ENCODE measurements at places on chromosomes 7 and 10.
A peak's percentile ranks its signal among the peaks of the same experiment; 100 is the strongest.

DNA sequence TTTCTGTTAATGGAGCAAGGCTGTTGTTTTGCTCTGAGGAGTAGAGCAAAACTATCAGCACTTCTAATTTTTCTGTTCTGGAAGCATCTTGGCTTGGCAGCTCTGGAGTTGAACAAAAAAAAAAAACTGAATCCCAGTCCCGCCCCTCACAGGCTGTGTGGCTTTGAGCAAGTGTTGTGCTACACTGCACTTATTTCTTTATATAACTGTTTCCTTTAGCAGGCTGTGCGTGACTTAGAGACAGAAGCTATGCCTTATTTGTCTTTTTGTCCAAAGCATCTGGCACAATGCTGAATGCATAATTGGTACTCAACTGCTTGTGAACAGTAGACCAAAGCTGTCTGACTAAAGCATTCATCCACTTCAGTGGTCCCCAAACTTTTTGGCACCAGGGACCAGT, 96.1 kb downstream of the AMPH start:
- no peak for DNase-seq

GRCh38 chr10:10959666-10960065, 58.0 kb upstream of the CELF2 start:
- DNase-seq, result no peak

DNA sequence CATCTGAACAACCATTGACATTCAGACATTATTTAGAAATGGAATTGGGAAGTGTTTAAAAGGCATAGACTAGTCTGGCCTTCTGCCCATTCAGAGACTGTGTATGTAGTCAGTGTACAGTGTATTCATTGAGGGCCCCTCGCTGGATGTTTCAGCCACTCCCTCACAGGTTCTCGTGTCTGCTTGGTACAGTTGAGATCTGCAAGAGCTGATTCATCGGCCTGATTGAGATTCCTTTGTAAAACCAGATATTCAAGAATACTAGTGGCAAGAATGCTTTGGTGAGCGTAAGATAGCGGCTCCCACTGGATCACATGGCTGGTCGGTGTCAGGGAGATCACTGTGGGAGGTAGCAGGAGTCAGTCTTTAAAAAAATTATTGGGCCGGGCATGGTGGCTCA, 119.5 kb downstream of the TCF7L2 start:
- DNase-seq, result no peak

- no peak for DNase-seq
Observed at GRCh38 chr10:82934947-82935346, 1060.0 kb downstream of the NRG3 start.

GRCh38 chr7:36682102-36682501, 42.2 kb downstream of the AOAH start:
- DNase-seq, result no peak

DNA sequence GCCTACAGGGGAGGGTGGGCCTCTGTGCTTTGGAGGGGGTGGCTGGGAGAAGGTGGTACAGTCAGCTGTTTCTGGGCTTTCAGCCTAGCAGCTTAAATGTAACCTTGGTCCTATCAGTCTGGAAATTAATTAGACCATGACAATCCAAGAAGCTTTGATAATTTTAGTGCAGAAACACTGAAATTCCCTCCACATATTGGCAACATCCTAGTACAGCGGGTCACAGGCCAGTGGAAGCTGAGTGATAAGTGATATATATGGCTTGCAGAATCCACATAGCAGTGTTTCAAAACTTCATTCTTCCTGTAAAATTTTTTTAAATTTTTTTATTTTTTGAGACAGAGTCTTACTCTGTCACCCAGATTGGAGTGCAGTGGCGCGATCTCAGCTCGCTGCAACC, 212.6 kb downstream of the TYW1 start:
- DNase-seq, result no peak

DNA sequence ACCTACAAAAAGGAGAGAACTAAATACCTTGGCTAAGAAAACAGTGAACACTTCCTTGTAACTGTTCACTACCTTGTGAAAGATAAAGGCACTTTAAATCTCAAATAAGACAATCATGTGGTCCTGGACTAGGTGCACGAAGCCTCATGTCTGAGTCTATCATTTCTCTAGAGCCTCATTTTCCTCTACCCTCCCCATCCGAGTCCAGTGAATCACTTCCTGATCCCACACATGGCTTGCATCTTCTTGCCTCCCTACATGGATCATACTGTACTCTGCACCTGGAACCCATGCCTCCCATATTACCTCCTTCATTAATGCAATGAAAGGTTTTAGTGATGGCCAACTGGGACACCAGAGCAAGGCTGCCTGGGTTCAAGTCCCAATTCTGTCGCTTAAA, 34.5 kb downstream of the SNX10 start:
- DNase-seq, result no peak

DNA sequence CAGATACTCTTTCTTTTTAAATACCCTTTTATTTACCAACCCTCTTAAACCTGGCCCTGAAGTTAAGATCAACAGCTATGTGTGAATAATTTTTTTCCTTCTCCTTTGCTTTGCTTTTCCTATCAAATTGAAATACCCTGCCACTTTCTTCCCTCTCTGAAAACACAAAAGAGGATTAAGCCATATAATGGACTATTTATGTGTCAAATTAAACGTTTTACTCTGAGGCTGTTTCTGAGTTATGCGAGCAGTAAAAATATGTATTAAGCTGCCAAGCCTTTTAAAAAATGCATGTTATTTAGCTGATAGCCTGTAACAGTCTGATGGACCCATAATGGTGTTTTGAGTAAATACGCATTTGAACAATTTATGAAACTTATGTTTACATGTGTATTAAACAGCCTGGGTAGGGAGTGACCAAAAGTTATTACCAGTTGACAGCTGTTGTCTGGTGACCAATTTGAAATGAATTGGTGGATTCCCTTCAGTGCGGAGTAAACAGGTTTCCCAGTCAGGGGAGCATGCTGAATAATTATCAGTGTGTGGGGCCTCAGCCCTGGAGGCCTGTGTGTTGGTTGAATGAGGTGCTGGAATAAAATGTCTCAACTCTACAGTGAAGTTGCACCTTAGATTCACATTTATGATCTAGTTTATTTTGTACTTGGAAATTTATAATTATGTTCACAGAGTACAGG, 89.6 kb downstream of the AUTS2 start:
- no peak for DNase-seq

GRCh38 chr10:35462491-35462934, 126.2 kb downstream of the CCNY start:
- no peak for DNase-seq

DNA sequence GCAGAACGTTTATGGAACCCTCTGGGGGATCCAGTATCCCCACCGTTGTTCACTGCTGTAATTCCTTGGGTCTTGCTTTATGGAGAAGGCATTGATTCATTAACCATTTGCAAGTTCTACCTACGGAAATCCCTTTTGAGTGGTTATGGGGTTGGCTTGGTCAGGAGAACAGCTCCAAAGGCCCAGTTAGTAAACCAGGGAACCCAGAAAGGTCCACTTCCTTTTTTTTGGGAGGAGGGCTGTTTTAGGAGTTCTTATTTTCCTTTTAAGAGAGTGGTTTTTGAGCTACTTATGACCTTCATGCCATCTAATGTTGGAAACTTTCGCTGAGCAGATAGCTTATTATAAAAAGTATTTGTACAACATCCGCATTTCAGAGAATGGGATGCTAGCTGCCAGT, 1.3 kb downstream of the POR start:
- DNase-seq, result no peak

DNA sequence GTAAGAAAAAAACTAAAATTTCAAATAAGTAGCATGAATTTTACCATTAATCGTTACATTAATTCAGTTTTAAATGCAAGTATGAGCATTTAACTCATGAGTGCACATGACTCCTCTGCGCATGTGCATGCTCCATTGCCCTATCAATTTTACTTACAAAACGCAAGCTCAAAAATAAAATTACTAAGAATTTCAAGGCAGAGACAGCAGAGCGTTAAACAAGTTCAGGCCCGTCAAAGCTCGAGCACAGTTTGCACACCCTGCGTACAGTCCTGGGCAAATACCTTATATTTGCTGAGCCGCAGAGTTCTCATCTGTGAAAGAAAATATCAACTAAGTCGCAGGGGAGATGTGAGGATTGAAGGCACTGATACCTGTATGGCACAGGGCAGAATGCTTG, 373.6 kb downstream of the BBS9 start:
- DNase-seq, result no peak

- no peak for DNase-seq
Observed at GRCh38 chr10:72108830-72109635, 20.7 kb upstream of the SPOCK2 start.

- DNase-seq, result no peak
Observed at GRCh38 chr7:10237306-10237705, 736.4 kb upstream of the PHF14 start.

GRCh38 chr10:128990986-128991385, 476.1 kb upstream of the MGMT start:
- no peak for DNase-seq

GRCh38 chr10:126109893-126110292, 213.5 kb downstream of the FANK1 start:
- no peak for DNase-seq

- peak; percentile 20 for DNase-seq
Observed at GRCh38 chr10:31320550-31321211, 1.7 kb downstream of the ZEB1 start.

DNA sequence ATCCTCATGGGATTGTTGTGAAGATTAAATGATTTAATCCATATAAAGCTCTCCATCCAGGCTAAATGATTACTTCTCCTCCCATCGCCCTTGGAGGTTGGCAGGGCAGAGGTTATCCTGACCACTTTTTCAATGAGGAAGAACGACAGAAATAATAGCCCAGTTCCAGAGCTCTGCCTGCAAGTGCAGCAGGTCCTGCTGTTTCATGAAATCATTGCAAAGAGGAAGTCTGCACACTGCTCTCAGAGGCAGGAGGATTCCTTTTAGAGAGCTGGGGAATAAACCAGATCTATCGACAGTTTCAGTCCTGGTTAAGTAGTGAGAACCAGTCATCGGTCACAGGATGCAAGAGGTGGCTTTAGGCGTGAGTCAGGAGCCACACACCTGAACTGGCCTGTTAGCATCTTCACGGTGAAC, 25.0 kb upstream of the CDH23 start:
- DNase-seq, result no peak

- no peak for DNase-seq
Observed at GRCh38 chr10:124168991-124169802, 75.8 kb upstream of the CHST15 start.

DNA sequence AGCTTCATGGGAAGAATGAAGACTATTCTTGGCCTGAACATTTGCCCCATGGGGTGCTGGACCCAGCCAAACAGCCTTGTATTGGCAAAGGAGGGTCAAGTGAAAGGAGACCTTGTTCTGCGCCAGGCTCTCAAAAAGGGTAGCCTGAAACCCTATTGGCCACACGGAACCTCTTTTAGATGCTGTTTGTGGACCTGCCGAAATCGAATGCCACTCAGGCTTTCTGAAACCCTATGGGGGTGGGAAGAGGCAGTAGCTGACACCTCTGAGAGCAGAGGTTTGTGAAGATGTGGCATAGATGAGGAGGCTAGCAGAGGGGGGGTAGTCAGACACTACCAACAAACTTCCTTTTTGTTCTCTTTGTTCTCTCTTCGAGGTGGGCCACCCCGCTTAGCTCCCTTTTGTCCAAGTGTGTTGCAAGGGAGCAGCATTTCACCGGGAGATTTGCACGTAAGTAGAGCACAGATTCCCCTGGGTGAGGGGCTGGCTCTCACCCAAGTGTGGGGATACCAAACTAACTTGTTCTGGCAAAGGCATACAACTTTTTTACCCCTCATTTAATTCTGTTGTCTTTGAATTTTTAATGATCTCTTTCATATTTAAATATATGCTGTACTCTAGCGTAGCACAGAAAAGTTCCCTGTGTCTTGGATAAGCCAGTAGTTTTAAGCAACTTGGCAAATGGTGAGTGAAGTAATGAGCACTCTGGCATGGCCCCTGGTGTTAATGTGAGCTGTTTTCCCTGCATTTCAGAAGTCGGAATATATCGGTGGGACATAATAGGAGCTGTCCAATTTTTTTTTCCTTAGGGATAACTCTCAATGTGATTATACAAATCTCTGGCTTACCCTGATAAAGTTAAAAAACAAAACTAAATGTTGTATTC, 107.7 kb downstream of the SEPTIN7 start:
- DNase-seq, result no peak

GRCh38 chr7:29563590-29564495, at the start of gene PRR15:
TSS of gene PRR15 (plus strand) at chr7:29563835. CDS start at chr7:29566330, 2,495 bp downstream.
- DNase-seq, result no peak

Measured in activated naive CD4-positive, alpha-beta T cell treated with Interleukin-2 at 50 U/mL for 16 hours (primary cell).